A549 treated with DMSO at 1 μM for 4 hours (cell line): ENCODE measurements at places on chromosomes 7 and 10. TPM values are rescaled to one million over a fixed set of nuclear protein-coding genes. Genes with fewer than 3 reads are reported as not detected.

DDX50 gene
- total RNA-seq: 32.6 to 39.8 TPM (median 35.4 TPM) in 5 replicates

FKBP6 gene
- total RNA-seq: not detected in 5 replicates

SGCE gene
- total RNA-seq: 47.4 to 58.1 TPM (median 55.9 TPM) in 5 replicates

SUFU gene
- total RNA-seq: 5.7 to 8.8 TPM (median 7.2 TPM) in 5 replicates

DRGX gene
- total RNA-seq: 0.03 to 0.07 TPM (median 0.06 TPM) in 3 of 5 replicates, not detected in the others
